Mesothelial cell of epicardium (in vitro differentiated cells): ENCODE measurements at places on chromosomes 16 and 17. TPM values are rescaled to one million over a fixed set of nuclear protein-coding genes. Genes with fewer than 3 reads are reported as not detected.
A peak's percentile ranks its signal among the peaks of the same experiment; 100 is the strongest.

DNA sequence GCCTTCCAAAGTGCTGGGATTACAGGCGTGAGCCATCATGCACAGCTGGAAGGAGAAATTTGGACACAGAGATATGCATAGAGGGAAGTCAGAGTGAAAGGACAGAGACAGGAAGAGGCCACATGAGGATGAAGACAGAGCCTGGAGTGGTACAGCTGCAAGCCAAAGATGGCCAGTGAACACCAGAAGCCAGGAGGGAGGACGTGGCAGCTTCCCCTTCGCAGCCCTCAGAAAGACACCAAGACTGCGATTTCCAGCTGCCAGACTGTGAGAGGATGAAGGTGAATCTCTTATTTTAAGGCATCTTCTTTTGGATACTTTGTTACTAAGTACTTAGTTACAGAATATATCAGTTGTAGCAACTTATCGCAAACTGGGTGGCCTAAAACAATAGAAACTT is 60.5 kb upstream of the PLCG2 start:
- no peaks in the 10 kb centered on the region for H3K27me3 ChIP-seq
- no peak for DNase-seq
- no peaks in the 10 kb centered on the region for H3K36me3 ChIP-seq

ITGB3 gene
- 1.0 to 1.5 TPM (median 1.1 TPM) in 3 replicates for total RNA-seq

GRCh38 chr17:1643293-1643998 is 2.1 kb downstream of the SCARF1 start:
- H3K4me1 ChIP-seq, result peaks cover 27% of the 10 kb centered on the region
- no peaks in the 10 kb centered on the region for H3K36me3 ChIP-seq
- peak overlapping the region; percentile 80 for H3K4me3 ChIP-seq
- no peak overlapping the region for H3K27ac ChIP-seq
- H3K27me3 ChIP-seq, result peaks cover 5% of the 10 kb centered on the region

C16orf78 gene
- not detected in 3 replicates for total RNA-seq

DNA sequence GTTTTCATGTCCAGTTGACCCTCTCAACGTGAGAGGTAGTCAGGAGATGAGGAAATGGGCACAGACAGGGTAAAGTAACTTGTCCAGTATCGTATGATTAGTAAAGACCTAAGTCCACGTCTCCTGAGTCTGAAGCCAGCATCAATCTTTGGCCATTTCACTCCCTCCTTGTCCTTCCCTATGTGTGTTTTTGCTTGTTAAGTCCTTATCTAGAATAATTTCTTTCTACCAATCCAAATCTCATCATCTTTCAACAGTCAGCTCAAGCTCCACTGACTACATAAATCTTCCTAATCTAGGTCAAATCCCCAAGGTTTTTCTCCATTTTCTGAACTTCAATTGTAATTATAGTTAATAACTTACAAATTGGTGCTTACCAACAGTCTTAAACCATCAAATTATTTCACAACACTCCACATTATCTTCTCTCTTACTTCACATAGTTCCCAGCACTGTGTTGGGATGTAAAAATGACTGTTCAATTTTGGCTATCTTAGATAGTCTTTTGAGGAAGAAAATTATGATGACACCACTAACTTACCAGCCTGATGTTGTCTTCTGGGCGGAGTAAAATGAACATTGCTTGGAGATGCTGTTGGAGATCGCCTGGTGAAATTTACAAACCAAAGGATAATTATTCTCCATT is 72.3 kb upstream of the CORO6 start:
- peaks cover 9% of the 10 kb centered on the region for H3K4me1 ChIP-seq
- DNase-seq, result no peak
- peaks cover 2% of the 10 kb centered on the region for H3K36me3 ChIP-seq
- H3K4me3 ChIP-seq, result no peak overlapping the region
- no peaks in the 10 kb centered on the region for H3K27me3 ChIP-seq

GRCh38 chr16:50407351-50407750 is 38.6 kb upstream of the BRD7 start:
- no peak overlapping the region for H3K27ac ChIP-seq
- peaks cover 10% of the 10 kb centered on the region for H3K4me1 ChIP-seq
- no peaks in the 10 kb centered on the region for H3K27me3 ChIP-seq

GRCh38 chr16:31709181-31709580 is 164.4 kb upstream of the ZNF267 start:
- H3K27me3 ChIP-seq, result no peaks in the 10 kb centered on the region
- H3K36me3 ChIP-seq, result peaks cover 2% of the 10 kb centered on the region
- peaks cover 3% of the 10 kb centered on the region for H3K4me1 ChIP-seq
- no peak overlapping the region for H3K27ac ChIP-seq
- no peak overlapping the region for H3K4me3 ChIP-seq

APPBP2 gene
- total RNA-seq, result 65.5 to 75.6 TPM (median 65.5 TPM) in 3 replicates

PHB1 gene
- total RNA-seq, result 136 to 147 TPM (median 144 TPM) in 3 replicates

MIS12 gene
- 22.9 to 23.0 TPM (median 23.0 TPM) in 3 replicates for total RNA-seq

DOC2B gene
- 55.3 to 60.2 TPM (median 59.6 TPM) in 3 replicates for total RNA-seq

DNA sequence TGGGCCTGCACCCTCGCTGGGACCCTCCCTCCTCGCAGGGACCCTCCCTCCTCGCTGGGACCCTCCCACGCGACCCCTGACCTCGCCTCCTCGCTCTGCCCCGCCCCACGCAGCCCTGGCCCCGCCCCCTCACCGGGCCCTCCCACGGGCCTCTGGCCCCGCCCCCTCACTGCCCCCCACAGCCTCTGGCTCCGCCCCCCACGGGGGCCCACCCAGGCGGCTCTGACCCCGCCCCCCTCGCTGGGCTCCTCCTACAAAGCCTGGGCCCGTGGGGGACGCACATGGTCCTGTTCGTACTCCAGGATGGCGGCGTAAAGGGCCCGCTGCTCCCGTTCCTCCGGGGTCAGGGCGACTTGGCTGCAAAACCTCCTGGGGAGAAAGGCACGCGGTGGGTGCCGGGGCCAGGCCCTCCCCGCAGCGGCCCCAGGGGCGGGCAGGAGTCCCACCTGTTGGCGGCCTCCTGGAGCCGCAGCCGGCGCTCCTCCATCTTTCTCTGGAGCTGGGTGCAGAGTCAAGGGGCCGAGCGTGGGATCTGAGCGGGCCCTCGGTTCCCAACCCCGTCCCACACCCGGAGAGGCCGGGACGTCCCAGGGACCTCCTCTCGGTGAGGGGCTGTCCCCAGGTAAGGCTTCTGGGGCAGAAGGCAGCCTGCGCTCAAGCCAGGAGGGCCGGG is 9.0 kb downstream of the VPS9D1 start:
- H3K4me1 ChIP-seq, result no peaks in the 10 kb centered on the region
- peak overlapping the region; percentile 69 for H3K4me3 ChIP-seq
- no peaks in the 10 kb centered on the region for H3K27me3 ChIP-seq

- peaks cover 7% of the 10 kb centered on the region for H3K36me3 ChIP-seq
- H3K4me3 ChIP-seq, result no peak overlapping the region
- no peak overlapping the region for H3K27ac ChIP-seq
- peaks cover 23% of the 10 kb centered on the region for H3K4me1 ChIP-seq
These were observed 9.4 kb upstream of the HEATR6 start for GRCh38 chr17:60087882-60088669.

- H3K36me3 ChIP-seq, result no peaks in the 10 kb centered on the region
- no peaks in the 10 kb centered on the region for H3K4me1 ChIP-seq
- peaks cover 8% of the 10 kb centered on the region for H3K27me3 ChIP-seq
These were observed 4.8 kb downstream of the SCGB1C2 start for GRCh38 chr17:142102-142661.

PRAC1 gene
- total RNA-seq, result 14.0 to 16.8 TPM (median 15.2 TPM) in 3 replicates

DNA sequence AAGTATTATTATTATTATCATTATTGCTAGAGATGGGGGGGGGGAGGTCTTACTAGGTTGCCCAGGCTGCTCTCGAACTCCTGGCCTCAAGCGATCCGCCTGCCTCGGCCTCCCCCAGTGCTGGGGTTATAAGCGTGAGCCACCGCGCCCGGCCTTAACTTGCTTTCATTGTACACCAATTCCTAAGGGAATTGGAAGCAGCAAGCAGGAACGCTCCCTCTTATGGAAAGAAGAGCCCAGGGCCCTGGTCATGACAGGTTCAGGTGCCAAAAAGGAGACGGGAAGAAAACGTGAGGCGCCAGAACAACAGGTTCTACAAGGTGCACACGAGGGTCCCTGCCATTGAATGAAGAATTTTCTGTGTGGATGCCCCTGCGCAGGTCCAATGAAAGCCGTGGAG is 540 bp upstream of the RPL38 start:
- DNase-seq, result no peak
- H3K36me3 ChIP-seq, result peaks cover 16% of the 10 kb centered on the region
- peaks cover 30% of the 10 kb centered on the region for H3K27me3 ChIP-seq
- peak overlapping the region; percentile 98 for H3K4me3 ChIP-seq

OR1A1 gene
- not detected in 3 replicates for total RNA-seq

C17orf100 gene
- 6.1 to 7.6 TPM (median 7.1 TPM) in 3 replicates for total RNA-seq
